ENCODE measurements at places on chromosomes 12 and 14.

GRCh38 chr12:77723308-77723707 lies 107.4 kb upstream of the NAV3 start:
- DNase-seq = no peak

DNA sequence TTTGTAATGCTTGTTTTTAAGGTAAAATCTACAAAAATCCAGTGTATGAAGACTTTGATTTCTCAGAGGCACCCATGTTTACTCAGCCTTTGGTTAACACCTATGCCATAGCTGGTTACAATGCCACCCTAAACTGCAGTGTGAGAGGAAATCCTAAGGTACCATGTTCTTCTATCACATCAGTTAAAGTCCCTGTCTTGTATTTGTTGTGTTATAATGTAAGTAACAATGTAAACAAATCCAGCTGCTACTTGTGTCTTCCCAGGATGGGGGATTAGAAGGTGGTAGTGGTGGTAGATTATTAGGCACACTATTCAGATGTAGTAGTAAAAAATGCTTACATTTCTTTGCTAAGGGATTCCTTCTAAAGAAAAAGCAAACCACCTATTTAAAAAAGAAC lies 19.4 kb upstream of the CHPT1 start:
- no peak for DNase-seq

GRCh38 chr12:34398366-34398705 lies 376.0 kb downstream of the ALG10 start:
- DNase-seq = no peak

GRCh38 chr12:94437303-94437702 lies 22.4 kb downstream of the CEP83 start:
- no peak for DNase-seq

- DNase-seq = no peak
Measured at GRCh38 chr12:78208092-78208491, 377.4 kb downstream of the NAV3 start.
